ENCODE measurements at places on chromosomes 1 and 21.

GRCh38 chr1:72397786-72398185 is 115.4 kb upstream of the NEGR1 start:
- DNase-seq: no peak

- DNase-seq: peak; percentile 94
Observed at GRCh38 chr1:58779801-58780382, 4.0 kb downstream of the JUN start.

GRCh38 chr1:184595596-184595995 is 159.1 kb downstream of the EDEM3 start:
- no peak for DNase-seq

DNA sequence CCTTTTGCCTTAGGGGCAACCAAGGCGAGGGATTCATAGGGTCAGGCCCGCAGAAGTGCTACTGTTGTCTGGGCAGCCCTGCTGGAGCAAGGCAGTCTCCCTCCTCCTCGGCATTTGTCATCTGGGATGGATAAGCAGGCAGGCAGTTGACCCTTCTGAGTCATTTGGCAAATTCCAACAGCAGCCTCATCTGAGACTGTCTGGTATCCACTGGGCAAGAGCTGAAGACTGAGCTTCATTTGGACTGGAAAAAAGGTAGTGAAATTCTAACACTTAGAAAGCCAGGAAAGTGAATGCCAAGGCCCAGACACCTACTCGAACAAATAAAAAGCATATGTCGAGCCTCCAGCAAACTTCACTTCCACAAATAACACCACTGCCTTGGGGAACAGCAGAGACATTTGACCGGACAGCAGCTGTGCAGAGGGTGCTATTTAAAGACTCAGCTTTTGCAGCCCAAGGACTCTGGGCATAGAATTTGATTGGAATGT is 4.0 kb upstream of the ZBTB40 start:
- DNase-seq: no peak

DNA sequence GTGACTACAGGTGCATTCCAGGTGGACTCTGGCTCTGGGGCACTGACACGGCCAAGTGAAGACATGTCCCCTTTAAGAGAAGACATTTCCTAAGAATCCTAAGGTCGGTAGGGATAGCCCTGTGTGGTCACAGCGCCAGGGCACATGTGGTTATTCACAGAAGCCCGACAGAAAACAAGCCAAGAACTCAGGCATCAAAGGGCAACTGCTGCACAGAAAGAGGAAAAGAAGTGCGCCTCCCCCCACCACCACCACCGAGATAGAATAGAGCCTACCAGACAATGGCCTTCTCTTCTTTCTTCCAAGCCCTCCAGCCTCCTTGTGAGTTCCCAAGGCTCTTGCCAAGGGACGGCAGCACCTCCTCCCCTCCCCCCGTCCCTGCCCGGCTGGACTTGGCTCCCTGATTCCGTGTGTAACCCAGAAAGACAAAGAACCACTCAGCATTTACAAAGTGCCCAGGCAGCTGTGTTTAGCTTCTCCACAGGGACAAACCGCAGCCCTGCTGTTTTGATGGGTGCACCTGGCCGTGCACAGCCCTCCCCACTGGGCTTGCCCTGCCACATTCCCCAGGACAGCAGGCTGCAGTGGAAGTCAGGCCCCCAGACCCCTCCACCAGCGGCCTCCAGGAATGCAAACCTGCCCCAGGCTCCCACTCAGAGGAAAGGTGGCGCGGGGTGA is 30.2 kb downstream of the TMPRSS2 start:
- DNase-seq: peak; percentile 44

- no peak for DNase-seq
Observed at GRCh38 chr1:217626321-217626720, 4.6 kb downstream of the GPATCH2 start.

DNA sequence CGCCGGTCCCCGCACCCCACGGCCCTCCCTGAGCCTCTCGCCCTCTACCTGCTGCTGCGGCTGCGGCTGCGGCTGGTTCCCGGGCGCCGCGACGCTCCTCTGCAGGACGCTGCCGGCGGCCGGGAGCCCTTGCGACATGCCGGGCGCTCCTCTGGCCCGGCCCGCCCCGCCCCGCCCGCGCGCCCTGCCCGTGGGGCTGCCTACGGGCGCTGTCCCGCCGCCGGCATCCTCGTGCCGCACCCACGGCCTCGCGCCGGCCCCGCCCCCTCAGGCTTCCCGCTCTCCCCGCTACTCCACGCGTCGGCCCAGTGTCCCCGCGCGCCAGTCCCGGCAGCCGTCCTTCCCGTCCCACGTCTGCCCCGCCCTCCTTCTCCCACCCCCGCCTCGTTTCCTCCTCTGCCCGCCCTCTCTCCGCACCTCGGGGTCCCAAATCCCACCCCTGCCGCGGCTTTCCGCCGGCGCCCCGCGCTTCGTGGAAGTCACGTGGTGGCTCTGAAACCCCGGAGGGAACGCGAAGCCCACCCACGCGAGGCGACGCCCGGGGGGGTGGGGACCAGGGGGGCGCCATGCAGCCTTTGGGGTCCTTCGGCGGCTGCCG is at the start of gene BATF3:
Gene BATF3, minus strand, starts transcription at position 216 of the 598 bp plus-strand sequence. Its CDS starts 78 bp downstream, at position 138.
- DNase-seq: no peak

GRCh38 chr1:156643049-156643777 is 1.3 kb downstream of the BCAN start:
- DNase-seq: no peak

Data from NCI-H2081 (cell line).